ENCODE measurements at places on chromosomes 6 and 20.

- no peak for DNase-seq
Observed at GRCh38 chr6:126909493-126909892, 209.0 kb upstream of the RSPO3 start.

DNA sequence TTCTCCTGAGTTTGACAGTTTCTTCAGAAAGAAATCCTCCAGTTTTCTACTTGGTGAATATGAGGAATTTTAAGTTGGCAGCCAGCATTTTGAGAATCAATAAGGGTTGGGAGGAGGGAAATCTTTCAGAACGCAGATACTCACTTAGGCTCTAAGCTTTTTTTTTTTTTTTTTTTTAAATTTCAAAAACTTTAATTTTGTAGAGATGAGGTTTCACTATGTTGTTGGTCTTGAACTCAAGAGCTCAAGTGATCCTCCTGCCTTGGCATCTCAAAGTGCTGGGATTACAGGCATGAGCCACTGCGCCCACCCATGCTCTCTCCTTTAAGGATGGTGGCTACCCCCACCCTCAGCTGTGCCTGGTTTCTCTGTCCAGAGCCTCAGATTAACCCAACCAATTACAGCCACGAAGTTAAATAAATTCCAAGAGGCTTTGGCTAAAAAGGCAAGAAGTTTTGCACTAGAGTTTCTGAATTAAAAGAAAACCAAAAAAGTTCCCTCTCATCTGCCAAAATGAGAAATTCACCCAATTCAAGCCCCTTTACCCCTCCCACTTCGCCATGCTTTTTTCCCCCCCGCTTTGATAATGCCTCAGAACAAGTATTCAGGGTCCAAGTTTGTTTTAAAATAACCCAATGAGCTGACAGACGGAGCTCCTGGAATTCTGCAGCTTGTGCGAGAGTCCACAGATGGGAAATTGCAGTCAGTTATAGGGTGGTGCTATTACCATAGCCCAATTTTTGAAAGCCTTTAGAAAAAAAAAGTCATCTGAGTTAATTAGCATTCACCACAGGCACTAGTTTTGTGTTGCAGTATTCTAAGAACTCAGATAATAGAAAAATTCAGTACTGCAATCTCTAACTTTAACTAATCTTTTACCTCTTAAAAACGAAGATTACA lies 94.3 kb upstream of the BEND3 start:
- DNase-seq, result no peak

DNA sequence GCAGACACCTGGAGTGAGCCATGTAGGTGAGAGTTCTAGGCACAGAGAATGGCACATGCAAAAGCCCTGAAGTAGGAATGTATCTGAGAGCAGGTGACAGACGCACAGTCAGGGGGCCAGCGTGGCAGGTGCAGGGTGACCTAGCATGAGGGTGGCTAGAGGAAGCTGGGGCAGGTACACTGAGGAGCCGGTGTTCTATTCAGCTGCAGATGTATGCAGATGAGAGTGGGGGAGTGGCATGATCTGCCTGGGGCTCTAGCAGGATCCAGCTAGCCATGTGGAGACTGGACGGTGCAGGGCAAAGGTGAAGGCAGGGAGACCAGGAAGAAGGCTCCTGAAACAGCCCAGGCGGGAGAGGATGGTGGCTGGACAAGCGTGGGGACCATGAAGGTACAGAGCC lies 10.7 kb downstream of the PEDS1 start:
- DNase-seq, result no peak

DNA sequence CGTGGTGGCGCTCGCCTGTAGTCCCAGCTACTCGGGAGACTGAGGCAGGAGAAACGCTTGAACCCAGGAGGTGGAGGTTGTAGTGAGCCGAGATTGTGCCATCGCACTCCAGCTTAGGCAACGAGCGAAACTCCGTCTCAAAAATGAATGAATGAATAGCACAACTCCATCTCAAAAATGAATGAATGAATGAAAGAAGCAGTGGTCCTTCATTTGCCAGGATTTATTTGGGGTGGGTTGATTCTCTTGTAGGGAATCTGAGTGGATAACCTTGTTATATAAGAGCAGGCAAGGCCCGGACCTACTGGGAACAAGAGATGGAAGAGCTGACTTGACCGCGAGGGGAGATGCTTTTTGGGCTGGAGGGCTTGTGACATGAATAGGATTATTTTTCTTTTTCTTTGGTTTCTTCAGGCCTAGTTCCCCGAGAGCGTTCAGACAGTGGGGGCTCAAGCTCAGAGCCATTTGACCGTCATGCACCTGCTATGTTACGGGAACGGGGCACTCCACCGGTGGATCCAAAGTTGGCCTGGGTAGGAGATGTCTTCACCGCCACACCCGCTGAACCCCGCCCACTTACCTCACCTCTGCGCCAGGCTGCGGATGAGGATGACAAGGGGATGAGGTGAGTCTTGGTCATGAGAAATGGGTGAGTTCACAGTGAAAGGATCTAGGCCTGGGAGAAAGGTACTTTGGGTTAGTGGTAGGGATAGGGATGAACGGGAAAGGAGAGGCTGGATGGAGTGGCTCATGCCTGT lies 9.8 kb downstream of the PRRC2A start:
- DNase-seq, result no peak

DNA sequence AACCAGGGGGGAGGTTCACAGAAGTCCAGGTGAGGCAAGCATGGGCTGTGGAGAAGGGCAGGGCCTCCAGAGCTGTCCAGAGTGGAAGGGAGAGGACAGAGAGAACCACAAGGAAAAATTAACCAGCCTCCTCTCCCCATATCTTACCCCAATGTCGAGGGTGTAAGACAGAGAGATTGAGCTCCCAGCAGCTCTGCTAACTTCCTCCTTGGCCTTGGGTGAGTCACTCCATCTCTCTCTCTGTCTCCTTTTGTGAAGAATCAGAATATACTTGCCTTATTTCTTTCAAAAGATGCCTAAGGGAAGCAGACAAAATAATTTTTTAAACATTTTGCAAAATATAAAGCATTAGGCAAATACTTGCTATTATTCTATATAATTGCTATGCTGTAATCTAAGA lies 58.3 kb upstream of the IYD start:
- DNase-seq, result no peak

All from stimulated activated CD8-positive, alpha-beta memory T cell treated with anti-CD3 and anti-CD28 coated beads, Interleukin-4, amount 100 ng/mL, for 24 hours (primary cell).